Activated effector memory CD4-positive, alpha-beta T cell treated with Interleukin-2 at 50 U/mL for 16 hours (primary cell): ENCODE measurements at places on chromosomes 6 and 20.
A peak's percentile ranks its signal among the peaks of the same experiment; 100 is the strongest.

- no peak for DNase-seq
These were observed 46.7 kb downstream of the RNF217 start for GRCh38 chr6:125008957-125009356.

- DNase-seq: no peak
These were observed 9.9 kb downstream of the HEY2 start for GRCh38 chr6:125759184-125759902.

- no peak for DNase-seq
These were observed 112.9 kb upstream of the RPS6KA2 start for GRCh38 chr6:166739976-166740318.

DNA sequence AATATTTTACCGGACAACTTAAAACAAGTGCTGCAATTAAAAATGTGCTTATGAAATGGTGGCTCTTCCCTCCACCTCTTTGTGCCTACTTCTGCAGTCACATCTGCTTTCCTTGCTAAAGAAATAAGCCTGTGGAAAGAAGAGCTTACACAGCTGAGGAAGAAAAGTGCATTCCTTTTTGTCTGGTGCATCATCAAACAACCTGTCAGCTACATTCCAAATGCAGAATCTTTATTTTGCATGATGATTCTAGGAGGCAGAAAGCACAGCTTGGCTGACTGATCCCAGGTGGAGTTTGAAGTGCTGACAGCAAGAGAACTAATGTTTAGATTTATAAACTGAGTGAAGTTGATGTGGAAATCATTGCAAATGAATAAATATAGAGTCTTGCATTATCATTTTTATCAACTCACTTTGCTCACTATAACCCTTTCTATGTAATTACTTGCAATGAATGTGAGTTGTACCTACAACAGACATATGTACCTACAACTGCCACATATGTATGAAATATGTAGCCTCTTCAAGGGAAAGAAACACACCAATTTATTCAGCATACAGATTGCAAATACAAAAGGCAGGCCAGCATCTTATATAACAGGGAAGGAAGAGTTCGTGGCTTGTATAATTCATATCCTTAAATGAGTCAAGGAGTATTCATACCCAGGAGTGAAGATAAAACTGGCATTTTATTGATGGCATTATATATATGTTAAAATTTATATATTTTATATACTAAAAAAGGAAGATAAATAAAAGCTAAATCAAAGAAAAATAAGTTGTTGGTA, 223.4 kb upstream of the MCHR2 start:
- DNase-seq: no peak

DNA sequence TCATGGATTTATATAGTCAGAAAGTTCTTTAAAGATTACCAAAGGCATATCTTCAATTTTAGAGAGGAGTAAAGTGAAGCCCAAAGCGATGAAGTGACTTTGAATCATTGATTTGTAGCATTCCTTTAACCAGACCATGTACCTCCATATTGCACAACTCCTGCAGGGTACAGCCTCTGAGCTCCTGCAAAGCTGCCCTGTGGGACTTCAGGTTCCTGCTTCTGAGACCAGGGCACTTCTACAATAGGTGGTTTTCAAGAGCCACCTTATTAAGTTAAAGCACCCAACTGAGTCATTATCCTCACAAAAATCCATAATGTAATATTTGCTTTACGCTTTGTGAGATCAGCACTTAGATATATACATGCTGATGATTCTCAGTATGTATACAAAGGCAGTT, 270.7 kb upstream of the RGS17 start:
- DNase-seq: no peak

GRCh38 chr20:3923818-3924217, 34.6 kb downstream of the PANK2 start:
- DNase-seq: no peak

DNA sequence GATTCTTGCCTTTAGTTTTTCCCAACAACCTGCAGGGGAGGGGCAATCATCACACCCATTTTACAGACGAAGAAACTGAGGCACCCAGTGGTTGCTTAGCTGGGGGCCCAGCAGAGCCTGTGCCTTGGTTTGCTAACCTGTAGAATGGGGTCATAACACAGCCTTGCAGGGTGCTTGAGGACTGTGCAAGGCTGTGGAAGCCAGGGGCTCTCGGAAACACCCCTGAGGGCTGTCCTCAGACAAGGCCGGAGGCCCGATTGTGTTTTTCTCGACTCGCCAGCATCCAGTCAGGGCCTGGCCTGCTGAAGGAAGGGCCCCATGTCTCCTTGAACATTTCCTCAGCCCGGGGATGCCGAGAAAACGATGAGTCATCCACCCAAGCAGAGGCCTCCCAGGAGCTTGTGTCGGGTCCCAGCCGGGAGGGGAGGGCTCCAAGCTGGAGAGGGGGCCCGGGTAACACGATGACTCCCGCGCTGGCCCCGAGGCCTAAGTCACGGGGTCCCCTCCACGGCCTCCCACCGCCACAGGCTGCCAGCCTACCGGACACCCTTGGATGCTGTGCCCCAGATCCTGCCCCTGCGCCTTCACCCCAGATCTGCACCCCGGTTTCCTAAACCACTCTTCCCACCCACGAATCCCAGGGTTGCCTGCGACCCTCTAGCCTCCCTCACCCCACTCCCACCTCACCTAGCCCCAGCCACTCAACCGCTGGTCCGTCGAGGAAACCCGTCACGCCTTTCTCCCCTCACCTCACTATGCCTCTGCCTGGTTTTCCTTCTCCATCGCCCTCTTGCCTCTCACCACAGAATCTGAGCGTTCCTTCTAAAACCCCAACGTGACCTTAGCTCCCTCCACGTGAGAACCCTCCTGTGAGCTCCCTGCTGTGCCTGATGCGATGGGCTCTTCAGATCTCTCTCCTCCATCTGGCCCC, 10.6 kb downstream of the NOL4L start:
- peak; percentile 13 for DNase-seq

GRCh38 chr6:35640017-35640664, 48.6 kb downstream of the FKBP5 start:
- DNase-seq: no peak

- no peak for DNase-seq
These were observed 108.0 kb downstream of the PRND start for GRCh38 chr20:4829514-4830215.

GRCh38 chr6:135990439-135990838, 138.9 kb downstream of the PDE7B start:
- DNase-seq: no peak

DNA sequence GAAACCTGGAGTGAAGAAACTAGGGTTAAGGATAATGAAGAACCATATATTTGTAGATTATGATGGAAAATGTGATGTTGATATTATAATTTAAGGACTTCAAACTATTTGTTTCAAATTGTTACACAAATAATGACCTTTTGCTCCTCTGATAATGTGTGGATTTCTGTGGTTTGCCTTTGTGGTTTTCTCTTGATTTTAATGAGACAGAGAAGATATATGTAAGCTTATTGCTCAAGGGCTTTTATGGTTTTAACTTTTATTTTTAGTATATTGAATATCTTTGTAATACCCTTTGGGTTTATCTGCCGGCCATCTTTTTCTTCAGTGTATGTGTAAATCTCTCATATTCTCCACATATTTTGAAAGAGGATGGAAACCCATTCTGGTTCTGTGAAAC, 362.3 kb downstream of the RIMS1 start:
- no peak for DNase-seq
